ENCODE measurements at places on chromosomes 2 and 18. TPM values are rescaled to one million over a fixed set of nuclear protein-coding genes. Genes with fewer than 3 reads are reported as not detected.

- peaks cover 7% of the 10 kb centered on the region for H3K4me1 ChIP-seq
- H3K27me3 ChIP-seq = peaks cover 3% of the 10 kb centered on the region
- no peak overlapping the region for H3K27ac ChIP-seq
These were observed 44.9 kb downstream of the MRPL35 start for GRCh38 chr2:86243950-86244733.

DNA sequence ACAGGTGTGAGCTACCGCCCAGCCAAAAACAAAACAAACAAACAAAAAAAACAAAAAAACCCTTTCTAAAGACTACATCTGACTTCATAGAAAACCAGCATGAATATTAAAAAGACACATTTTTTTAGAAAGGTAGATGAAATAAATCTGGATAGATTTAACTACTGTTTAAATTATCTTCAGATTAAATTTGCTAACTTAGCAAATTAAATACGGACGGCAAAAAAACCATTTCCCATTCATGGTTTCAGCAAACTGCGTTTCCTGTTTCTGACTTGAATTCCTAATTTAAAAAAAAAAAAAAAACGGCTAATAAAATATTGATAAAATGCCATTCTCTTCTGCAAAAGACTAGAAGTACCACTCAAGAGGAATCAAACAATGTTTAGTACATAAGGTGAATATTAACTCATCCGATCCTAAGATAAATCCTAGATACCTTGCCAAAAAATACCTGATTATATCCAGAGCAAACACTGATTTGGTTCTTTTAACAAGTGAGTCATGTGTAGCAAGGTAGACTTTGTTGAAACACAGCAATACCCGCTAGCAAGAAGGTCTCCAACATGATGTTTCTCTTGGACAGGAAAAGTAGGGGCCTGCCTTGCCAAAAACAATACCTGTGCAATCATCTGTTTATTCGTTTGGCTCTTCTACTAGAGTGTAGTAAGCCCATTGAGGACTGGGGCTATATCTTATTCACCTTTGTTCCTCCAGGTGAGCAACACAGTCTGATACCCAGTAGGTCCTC lies 96.2 kb downstream of the BARD1 start:
- no peak overlapping the region for H3K4me3 ChIP-seq
- H3K27ac ChIP-seq = no peak overlapping the region
- DNase-seq = no peak
- peaks cover 9% of the 10 kb centered on the region for H3K4me1 ChIP-seq
- H3K36me3 ChIP-seq = peaks cover 18% of the 10 kb centered on the region

DNA sequence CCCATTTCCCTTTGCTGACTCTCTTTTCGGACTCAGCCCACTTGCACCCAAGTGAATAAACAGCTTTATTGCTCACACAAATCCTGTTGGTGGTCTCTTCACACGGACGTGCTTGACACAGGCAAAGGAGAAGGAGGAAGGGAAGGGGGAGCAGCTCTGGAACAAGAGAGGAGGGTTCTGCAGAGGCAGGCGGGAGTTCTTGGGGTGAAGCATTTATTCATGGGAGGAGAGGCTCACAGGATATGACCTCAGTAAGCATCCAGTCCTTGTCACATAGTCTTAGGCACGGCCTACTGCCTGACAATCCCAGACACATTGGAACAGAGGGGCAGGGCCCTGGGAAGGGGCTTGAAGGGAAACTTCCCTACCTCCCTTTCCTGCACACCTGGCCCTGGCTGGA lies 171.7 kb upstream of the HS6ST1 start:
- no peaks in the 10 kb centered on the region for H3K36me3 ChIP-seq
- H3K4me3 ChIP-seq = no peak overlapping the region
- H3K27me3 ChIP-seq = peaks cover 11% of the 10 kb centered on the region
- no peak for DNase-seq

DNA sequence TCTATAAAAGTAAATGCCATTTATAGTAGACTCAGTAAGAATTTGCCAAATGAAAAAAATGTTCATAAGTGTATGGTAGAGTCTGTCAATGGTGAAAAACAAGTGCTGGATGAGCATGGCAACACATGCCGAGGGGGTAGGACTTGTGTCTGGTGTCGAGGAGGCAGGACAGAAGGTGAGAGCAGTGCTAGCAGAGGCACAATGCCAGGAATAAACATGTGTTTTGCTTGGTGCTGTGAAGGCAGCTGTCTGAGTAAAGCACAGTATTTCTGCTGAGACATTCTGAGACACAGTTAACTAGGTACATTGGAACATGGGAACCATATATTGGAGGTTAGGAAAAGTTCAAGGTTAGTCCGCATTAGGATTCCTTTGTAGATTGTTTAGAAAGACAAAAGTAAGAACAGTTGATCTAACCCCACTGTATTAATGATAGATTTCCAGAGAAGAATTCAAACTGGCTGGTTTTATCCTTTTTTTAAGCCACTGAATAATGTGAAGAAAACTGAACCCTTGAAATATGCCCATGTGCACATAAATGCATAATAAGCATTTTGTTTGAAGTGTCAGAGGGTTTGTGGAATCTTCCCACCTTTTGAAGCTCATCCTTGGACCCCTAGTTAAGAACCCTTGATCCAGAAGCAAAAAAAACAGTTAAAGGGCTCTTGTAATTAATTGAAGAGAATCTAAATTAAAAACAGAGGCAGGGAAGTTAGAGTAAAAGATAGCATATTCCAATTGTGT lies 7.1 kb downstream of the RBM45 start:
- peaks cover 13% of the 10 kb centered on the region for H3K4me1 ChIP-seq
- DNase-seq = no peak
- no peaks in the 10 kb centered on the region for H3K27me3 ChIP-seq
- H3K27ac ChIP-seq = no peak overlapping the region
- peaks cover 29% of the 10 kb centered on the region for H3K36me3 ChIP-seq

DNA sequence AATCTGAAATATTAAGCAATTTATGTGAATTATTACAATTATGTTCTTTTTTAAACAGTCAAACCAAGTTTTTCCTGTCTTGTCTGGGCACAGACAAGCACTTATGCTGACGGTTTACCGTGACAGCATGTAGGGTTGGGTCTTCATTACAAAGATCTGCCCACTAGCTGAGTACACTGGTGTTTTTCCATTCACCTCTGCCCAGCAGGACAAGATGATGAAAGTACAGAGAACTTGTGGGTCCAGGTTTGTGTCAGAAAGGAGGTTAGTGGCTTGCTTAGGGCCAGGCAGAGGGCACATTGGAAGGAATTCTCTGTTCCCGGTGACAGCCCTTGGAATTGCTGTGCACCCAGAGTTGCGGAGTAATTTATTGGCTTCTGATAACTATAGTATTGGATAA lies 14.0 kb downstream of the NABP1 start:
- no peaks in the 10 kb centered on the region for H3K27me3 ChIP-seq
- peaks cover 26% of the 10 kb centered on the region for H3K36me3 ChIP-seq
- no peak overlapping the region for H3K27ac ChIP-seq
- H3K4me3 ChIP-seq = no peak overlapping the region

DNA sequence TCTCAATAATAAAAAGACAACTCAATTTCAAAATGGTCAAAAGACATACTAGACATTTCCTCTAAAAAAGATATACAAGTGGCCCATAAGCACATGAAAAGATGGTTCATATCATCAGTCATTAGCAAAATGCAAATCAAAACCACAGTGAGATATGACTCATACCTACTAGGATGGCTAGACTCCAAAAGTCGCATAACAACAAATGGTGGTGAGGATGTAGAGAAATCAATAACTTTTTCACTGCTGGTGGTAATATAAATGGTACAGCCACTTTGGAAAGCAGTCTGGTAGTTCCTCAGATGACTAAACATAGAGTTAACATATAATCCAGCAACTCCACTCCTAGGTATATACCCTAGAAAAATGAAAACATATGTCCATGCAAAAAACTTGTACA lies 242.3 kb upstream of the NOL4 start:
- no peaks in the 10 kb centered on the region for H3K36me3 ChIP-seq
- H3K4me3 ChIP-seq = no peak overlapping the region
- no peaks in the 10 kb centered on the region for H3K4me1 ChIP-seq
- no peaks in the 10 kb centered on the region for H3K27me3 ChIP-seq
- DNase-seq = no peak

DNA sequence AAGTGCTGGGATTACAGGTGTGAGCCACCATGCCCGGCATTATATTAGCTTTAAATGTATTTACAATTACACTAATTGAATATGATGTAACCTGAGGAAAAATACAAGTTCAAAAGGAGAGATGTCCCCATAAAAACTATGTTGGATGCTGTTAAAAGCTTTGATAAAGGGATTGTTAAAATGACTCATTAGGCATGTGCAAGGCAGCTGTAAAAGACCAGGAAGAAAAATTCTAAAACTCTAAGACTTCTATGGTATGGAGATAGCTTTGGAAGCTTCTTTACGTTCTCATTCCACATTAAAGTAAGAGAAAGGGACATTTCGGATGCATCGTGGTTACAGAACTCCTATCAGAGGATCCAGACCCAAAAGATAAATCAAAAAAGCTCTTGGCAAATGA lies 50.3 kb downstream of the CYB5A start:
- DNase-seq = no peak
- H3K27ac ChIP-seq = no peak overlapping the region
- no peaks in the 10 kb centered on the region for H3K4me1 ChIP-seq
- H3K36me3 ChIP-seq = no peaks in the 10 kb centered on the region
- H3K27me3 ChIP-seq = peaks cover 27% of the 10 kb centered on the region

GRCh38 chr2:46964835-46965560 lies 49.4 kb upstream of the MCFD2 start:
- H3K36me3 ChIP-seq = peaks cover 29% of the 10 kb centered on the region
- H3K4me3 ChIP-seq = no peak overlapping the region
- H3K27ac ChIP-seq = peak overlapping the region; percentile 44
- no peaks in the 10 kb centered on the region for H3K27me3 ChIP-seq
- peaks cover 24% of the 10 kb centered on the region for H3K4me1 ChIP-seq
- no peak for DNase-seq

GRCh38 chr2:18749912-18750526 lies 160.7 kb upstream of the NT5C1B start:
- H3K36me3 ChIP-seq = no peaks in the 10 kb centered on the region
- no peaks in the 10 kb centered on the region for H3K4me1 ChIP-seq
- no peak overlapping the region for H3K4me3 ChIP-seq
- no peaks in the 10 kb centered on the region for H3K27me3 ChIP-seq
- peak; percentile 61 for DNase-seq

- peaks cover 5% of the 10 kb centered on the region for H3K36me3 ChIP-seq
- no peak for DNase-seq
- peaks cover 24% of the 10 kb centered on the region for H3K4me1 ChIP-seq
- peaks cover 34% of the 10 kb centered on the region for H3K27me3 ChIP-seq
- no peak overlapping the region for H3K27ac ChIP-seq
- H3K4me3 ChIP-seq = no peak overlapping the region
These were observed 14.3 kb downstream of the B3GNT7 start for GRCh38 chr2:231409776-231410175.

DNA sequence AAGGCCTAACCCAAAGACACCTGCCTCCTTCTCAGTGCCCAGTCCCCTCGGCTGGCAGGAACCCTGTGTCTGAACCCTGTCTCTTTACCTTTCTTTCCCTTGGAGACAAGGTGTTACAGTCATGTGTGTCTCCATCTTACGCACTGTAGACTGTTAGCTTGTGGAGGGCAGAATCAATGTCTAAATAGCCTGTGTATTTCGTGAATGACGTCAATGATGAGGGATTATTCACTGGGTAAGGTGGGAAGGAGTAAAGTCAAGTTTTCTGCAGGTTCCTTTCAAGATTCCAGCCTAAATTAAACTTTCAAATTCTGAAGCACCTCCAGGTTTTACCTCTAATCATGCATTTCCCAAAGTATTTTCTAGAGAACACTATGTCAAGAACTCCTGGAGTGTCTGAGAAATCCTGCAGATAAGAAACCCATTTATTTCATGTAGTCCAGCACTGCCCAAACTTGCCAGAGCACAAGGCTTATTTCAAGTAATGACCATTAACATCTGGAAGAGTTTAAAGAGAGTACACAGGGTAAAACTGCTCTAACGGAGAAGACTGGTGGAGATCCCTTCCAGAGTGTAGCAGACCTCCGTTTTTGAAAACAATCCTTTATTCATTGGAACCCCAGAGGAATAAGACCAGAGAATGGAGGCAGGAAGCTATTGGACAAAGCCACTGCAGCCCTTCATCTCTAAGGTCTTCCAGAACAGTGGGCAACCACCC lies 72.8 kb downstream of the KCNF1 start:
- no peaks in the 10 kb centered on the region for H3K27me3 ChIP-seq
- H3K4me3 ChIP-seq = no peak overlapping the region
- H3K4me1 ChIP-seq = no peaks in the 10 kb centered on the region
- H3K27ac ChIP-seq = no peak overlapping the region
- DNase-seq = no peak

GRCh38 chr2:38097988-38098385 lies 22.0 kb upstream of the CYP1B1 start:
- no peak for DNase-seq
- H3K27me3 ChIP-seq = peaks cover 52% of the 10 kb centered on the region
- H3K27ac ChIP-seq = no peak overlapping the region
- H3K4me3 ChIP-seq = no peak overlapping the region
- H3K4me1 ChIP-seq = peaks cover 32% of the 10 kb centered on the region

DNA sequence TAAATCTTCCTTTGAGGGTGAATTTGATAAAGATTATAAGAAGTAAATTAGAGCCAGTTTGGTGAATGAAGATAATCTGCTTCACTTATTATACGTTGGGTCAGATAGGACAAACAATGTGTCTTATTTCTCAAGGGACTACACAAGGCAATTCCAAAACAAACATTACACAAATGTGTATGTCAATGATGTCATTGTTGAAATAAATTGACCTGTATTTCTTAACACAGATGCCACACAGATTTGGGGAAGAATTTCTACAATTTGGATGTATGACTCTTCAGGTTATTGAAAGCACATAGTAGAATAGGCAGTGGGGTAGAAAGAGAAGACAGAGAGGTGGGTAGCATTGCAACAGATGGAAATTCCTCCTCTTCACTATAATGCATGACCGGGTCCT lies 6.9 kb upstream of the CRIM1 start:
- no peak overlapping the region for H3K4me3 ChIP-seq
- peaks cover 4% of the 10 kb centered on the region for H3K4me1 ChIP-seq
- H3K27me3 ChIP-seq = peaks cover 23% of the 10 kb centered on the region
- H3K27ac ChIP-seq = no peak overlapping the region

LYG2 gene
- total RNA-seq = not detected

FLACC1 gene
- total RNA-seq = 3.0 TPM

CTAGE1 gene
- not detected for total RNA-seq

HOXD4 gene
- not detected for total RNA-seq

TRIM43 gene
- total RNA-seq = not detected

EDAR gene
- total RNA-seq = not detected

TFCP2L1 gene
- not detected for total RNA-seq

EIF2AK2 gene
- 117 TPM for total RNA-seq

DUSP19 gene
- total RNA-seq = 0.39 TPM

FIGN gene
- total RNA-seq = not detected

Data from activated CD8-positive, alpha-beta T cell treated with anti-CD3 and anti-CD28 coated beads, Interleukin-2, amount 10 ng/mL, durations not matched to agents 7 days and 5 days (primary cell).